ENCODE measurements at places on chromosomes 5 and 9.

GRCh38 chr5:116276952-116277351 lies 192.1 kb downstream of the COMMD10 start:
- H3K27ac ChIP-seq: no peak overlapping the region
- no peak for DNase-seq
- H3K4me1 ChIP-seq: no peaks in the 10 kb centered on the region
- no peaks in the 10 kb centered on the region for H3K27me3 ChIP-seq
- no peaks in the 10 kb centered on the region for H3K36me3 ChIP-seq

GRCh38 chr9:96033896-96034295 lies 158.4 kb downstream of the ERCC6L2 start:
- H3K36me3 ChIP-seq: no peaks in the 10 kb centered on the region
- peaks cover 28% of the 10 kb centered on the region for H3K4me1 ChIP-seq
- H3K27ac ChIP-seq: no peak overlapping the region
- no peak overlapping the region for H3K4me3 ChIP-seq
- H3K27me3 ChIP-seq: no peaks in the 10 kb centered on the region

DNA sequence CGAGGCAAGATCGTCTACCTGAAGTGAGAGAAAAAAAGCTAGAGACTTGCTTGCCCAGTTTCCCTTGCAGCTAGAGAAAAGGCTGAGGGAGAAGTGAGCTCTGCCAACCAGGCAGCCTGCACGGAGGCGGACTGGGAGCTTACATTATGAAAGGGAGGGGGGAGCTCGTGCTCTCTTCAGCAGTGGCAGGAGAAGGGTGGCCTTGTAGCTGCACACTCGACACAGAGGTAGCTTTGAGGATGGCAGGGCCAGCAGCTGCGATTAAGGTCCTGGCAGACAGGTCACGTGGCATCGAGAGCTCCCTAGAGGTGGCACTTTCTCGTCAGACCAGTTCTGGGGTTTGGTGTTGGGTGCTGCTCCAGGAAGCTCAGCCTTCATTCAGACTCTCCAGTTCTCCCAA lies 26.7 kb downstream of the APBA1 start:
- H3K4me3 ChIP-seq: no peak overlapping the region
- H3K27me3 ChIP-seq: no peaks in the 10 kb centered on the region
- peak overlapping the region; percentile 58 for H3K27ac ChIP-seq
- no peaks in the 10 kb centered on the region for H3K36me3 ChIP-seq
- H3K4me1 ChIP-seq: no peaks in the 10 kb centered on the region
- DNase-seq: peak; percentile 80

DNA sequence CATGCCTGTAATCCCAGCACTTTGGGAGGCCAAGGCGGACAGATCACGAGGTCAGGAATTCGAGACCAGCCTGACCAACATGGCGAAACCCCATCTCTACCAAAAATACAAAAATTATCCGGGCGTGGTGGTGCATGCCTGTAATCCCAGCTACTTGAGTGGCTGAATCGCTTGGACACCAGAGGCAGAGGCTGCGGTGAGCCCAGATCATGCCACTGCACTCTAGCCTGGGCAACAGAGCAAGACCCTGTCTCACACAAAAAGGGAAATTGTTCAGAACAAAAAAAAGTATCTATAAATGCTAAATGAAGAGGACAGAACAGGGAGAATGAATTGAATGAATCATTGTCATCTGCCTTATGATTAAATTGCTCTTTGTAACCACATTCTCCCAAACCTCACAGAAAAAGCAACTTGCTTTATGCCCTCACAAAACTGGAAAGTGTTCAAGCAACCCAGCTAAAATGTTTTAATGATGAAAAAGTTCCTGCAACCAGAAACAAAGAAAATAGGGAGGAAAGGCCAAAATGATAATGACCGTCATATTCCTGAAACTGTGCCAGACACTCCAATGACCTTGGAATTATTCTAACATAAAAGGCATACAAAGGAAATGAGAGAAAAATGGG lies 83.7 kb downstream of the SERINC5 start:
- peaks cover 76% of the 10 kb centered on the region for H3K36me3 ChIP-seq
- DNase-seq: no peak
- no peaks in the 10 kb centered on the region for H3K4me1 ChIP-seq
- no peaks in the 10 kb centered on the region for H3K27me3 ChIP-seq
- no peak overlapping the region for H3K27ac ChIP-seq

GRCh38 chr5:151154931-151155774 lies 2.4 kb downstream of the ANXA6 start:
- no peaks in the 10 kb centered on the region for H3K27me3 ChIP-seq
- peak overlapping the region; percentile 89 for H3K4me3 ChIP-seq
- DNase-seq: peak; percentile 42
- H3K27ac ChIP-seq: peak overlapping the region; percentile 16
- H3K36me3 ChIP-seq: no peaks in the 10 kb centered on the region
- peaks cover 81% of the 10 kb centered on the region for H3K4me1 ChIP-seq

- peak overlapping the region; percentile 73 for H3K4me3 ChIP-seq
- peaks cover 6% of the 10 kb centered on the region for H3K36me3 ChIP-seq
- H3K4me1 ChIP-seq: peaks cover 12% of the 10 kb centered on the region
- peak; percentile 68 for DNase-seq
- H3K27ac ChIP-seq: peak overlapping the region; percentile 93
Observed at GRCh38 chr9:19127871-19128500, 694 bp upstream of the PLIN2 start.

- no peak overlapping the region for H3K4me3 ChIP-seq
- H3K27me3 ChIP-seq: no peaks in the 10 kb centered on the region
- no peak overlapping the region for H3K27ac ChIP-seq
- DNase-seq: no peak
Observed at GRCh38 chr5:26833596-26833995, 204.8 kb downstream of the CDH9 start.

- peaks cover 19% of the 10 kb centered on the region for H3K4me1 ChIP-seq
- peak overlapping the region; percentile 31 for H3K4me3 ChIP-seq
- no peak for DNase-seq
Observed at GRCh38 chr5:176630681-176631222, 277 bp downstream of the EIF4E1B start.

DNA sequence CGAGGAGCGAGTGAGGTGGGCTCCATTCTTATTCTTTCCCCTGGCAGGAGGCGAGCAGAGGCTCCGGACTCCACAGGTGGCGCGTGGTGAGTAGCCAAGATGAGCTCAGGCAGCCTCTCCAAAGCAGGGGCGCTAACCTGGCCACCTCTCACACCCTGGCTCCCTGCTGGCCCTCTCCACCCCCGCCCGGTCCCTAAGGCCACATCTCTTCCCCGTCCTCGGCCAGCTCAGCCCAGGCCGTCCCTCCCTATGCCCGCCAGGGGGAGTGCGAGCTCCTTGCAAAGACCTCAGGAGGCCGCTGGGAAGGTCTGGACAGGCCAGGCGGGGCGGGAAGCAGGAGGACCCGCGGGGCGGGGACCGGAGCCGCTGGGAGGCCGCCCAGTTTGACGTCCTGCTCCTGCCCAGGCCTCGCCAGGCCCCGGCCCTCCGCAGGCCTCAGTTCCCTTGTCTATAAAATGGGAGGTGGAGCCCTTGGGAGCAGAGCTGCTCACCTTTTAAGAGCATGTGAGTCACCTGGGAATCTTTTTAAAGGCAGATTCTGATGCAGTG lies 46.3 kb upstream of the GGTA1 start:
- peak; percentile 98 for DNase-seq
- H3K4me3 ChIP-seq: peak overlapping the region; percentile 12
- peaks cover 23% of the 10 kb centered on the region for H3K4me1 ChIP-seq
- H3K27me3 ChIP-seq: peaks cover 5% of the 10 kb centered on the region
